ENCODE measurements at places on chromosomes 16 and 17.

DNA sequence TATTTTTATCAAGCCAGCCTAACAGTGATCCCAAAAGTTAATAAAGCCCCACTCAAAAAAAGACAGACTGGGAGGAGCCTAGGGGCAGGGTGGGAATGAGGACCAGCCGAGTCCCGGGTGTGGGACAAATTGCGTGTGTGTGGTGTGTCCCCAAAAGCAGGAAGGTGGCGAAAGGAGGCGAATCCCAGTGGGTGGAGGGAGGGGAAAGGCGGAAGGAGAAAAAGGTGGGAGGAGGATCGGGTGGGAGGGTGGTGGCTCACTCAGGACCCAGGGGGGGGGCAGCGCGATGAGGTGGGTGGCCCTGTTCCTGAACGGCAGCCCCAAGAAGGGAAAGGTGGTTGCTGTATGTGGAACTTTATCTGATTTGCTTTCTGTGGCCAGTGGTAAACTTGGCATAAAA lies 102.4 kb downstream of the SPECC1 start:
- no peak for DNase-seq

- no peak for DNase-seq
Observed at GRCh38 chr17:6092182-6092902, 22.2 kb downstream of the WSCD1 start.

DNA sequence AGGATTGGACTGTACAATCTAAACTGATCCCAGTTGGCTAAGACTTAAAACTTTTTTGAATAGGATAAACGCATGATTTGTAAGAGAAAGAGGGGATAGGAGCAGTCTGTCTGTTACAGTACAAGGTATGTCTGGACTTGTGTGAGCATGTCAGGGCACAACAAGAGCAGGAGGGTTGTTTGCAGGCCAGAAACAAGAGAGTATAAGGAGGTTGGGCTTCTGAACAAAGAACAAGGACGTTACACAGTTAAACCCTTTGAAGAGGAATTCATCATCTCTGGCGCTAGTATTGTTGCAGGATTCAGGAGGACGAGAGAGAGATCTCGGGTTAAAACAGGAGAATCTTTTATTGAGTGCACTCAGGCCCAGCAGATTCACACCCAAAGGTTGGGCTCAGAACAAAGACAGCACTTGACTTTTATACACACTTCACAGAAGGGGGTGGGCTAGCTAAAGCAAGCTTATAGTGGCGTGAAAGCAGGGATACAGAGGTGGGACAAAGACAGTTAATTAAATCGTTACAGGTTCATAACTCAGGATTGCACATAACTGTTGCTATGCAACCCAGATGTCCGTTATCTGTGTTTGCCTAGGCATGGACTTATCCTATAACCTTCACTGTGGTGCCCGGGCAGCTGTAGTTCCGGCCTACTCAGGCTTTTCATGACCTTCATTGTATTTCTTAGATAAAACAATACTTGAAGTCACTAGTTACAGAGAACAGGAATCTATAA lies 34.3 kb downstream of the SEC14L1 start:
- DNase-seq = no peak

DNA sequence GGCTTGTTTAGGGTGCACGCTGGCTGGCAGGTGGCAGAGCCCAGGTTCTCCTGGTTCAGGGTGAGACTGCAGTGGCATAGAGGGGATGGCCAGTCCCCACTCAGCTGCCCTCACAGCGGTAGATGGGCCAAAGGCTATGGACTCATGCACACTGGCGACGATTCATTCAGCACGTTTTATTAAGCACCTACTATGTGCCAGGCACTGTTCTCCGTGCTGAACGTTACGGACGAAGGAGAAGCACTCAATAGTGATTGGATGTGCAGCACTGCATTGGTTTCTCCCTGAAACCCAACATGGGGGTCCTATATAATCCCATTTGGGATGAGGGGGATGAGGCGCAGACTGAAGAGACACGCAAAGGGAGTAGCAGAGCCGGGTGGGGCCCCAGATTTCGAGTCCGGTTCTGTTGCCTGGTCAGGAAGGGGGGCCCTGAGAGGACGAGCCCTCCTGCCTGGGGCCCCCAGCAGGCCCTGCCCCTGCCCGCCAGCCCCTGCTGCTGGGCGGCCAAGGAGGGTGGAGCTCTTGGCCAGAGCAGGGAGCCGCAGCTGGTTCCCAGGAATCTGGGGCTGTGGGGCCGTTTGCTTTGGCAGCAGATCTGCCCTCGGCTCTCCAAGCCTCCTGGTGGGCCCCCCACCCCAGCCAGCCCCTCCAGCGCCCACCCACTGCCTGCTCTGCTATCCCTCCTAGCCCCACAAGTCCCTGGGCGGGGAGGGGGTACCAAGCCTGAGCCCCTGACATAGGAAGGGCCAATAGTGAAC lies 8.8 kb downstream of the GLIS2 start:
- DNase-seq = no peak

DNA sequence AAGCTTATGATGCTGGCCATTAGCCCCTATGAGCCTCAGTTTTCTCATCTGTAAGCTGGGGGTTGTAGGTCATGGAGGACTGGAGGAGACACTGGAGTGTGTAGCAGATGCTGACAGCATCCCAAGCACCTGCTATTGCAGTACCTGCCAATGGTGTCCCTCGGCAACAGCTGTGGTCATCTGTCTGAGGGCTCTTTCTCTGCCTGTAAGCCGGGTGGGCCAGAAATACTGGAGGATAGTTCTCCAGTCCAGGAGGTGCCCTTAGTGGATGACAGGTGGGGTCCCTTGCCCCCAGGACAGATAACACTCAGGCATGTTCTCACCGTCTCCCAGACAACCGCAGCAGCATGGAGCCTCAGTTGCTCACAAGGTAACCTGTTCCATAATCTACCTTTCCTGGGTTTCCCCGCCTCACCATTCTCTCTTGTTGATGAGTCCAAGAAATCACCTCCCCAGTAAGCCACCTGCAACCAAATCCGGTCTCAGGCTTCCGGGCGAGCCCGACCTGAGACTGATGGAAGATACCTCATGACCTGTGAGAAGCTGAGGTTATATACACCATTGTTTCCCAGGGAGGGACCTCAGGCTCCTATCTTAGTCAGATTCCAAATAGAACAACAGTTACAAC lies 23.8 kb downstream of the NLRP1 start:
- DNase-seq = no peak

GRCh38 chr17:27354491-27355081 lies 60.7 kb downstream of the WSB1 start:
- no peak for DNase-seq

- DNase-seq = no peak
Observed at GRCh38 chr16:77133706-77134105, 57.3 kb upstream of the MON1B start.

GRCh38 chr16:8962393-8963009 lies 1.2 kb downstream of the USP7 start:
- DNase-seq = peak; percentile 75

Data from activated CD8-positive, alpha-beta memory T cell treated with anti-CD3 and anti-CD28 coated beads for 24 hours (primary cell).